CD4-positive, alpha-beta T cell treated with Interleukin-1 beta for 1 hour (primary cell): ENCODE measurements at places on chromosomes 12 and 14.

DNA sequence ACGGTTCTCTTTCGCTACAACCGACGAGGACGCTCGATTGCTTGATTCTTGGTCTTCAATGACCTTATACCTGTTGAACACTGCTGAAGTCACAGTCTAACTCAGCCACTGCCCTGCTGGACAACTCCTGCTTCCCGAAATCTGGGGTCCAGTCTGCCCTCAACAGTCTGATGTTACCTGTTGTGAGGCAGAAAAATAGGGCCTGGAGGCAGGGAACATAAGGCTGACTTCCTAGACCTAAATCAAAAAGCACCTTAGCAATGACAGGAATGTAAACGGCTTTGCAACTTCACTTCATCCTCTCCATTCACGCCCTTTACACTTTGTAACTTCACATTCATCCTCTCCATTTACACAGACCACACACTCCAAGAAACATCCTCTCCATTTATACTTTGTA, 597 bp upstream of the GLTP start:
- DNase-seq, result no peak

DNA sequence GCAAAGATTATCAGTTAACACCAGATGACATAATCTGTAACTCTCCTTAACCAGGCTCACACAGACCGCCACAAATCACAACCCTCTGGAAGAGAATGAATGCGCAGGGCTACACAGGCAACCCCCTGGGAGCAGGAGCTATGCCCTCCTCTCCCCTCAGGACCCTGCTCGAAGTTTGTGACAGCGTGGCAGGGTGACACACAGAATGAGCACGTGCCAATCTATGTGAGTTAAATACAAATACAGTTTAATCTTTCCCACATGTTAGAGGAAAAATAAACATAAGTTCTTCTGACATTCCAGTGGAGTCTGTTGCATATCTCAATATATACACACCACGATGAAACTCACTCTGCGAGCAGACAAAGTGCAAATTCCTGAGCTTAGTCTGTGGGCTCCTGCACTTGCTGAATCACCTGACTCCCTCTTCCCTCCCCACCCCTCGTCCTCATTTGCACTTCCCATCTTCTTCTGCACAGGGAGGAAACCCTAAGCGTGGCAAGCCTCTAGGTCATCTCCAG, 37.6 kb downstream of the BCAT1 start:
- DNase-seq, result no peak

- no peak for DNase-seq
Observed at GRCh38 chr14:59538936-59539335, 37.7 kb downstream of the CCDC175 start.

GRCh38 chr14:62030387-62030786, 268.2 kb downstream of the SNAPC1 start:
- DNase-seq, result no peak

DNA sequence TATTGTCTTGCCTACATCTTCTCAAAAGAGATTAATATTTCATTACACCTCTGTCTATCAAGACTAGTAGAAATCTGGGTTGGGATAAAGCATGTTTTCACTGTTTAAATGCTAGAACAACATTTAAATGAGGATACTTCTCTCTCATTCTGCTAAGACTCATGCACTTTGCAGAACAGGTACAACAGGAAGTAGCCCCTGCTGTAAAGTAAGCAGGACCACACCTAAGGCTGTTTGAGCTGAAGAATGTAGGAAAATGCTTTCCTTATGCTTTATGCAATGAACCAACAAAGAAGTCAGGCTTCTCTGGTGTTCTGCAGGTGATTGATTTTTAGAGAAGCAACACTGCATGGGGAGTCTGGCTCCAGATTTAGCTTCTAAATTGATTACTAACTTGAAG, 89.4 kb downstream of the PAX9 start:
- DNase-seq, result no peak

DNA sequence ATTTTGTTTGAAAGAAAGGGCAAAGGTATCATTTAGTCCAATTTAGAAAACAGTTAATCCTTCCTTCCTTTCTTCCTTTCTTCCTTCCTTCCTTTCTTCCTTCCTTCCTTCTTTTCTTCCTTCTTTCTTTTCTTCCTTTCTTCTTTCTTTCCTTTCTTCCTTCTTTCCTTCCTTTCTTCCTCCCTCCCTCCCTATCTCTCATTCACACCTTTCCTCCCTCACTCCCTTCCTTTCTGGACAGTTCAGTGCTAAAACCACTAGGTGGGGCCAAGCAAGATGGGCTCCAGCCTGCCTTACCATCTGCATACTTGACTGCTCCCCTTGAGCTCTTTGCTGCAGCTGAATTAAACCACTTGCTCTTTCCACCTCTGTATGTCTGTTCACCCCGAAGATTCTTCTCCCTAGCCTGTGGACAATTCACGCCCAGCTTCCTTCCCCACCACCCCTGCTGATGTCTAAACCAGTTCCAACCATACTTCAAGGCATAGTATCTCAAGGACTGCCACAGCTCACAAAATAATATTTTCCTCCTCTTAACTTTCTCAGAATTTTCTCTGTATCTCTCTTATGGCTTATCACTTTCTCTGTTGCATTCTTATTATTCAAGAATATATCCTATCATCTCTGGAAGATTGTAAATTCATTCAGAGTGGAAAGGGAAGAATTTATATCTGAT, 78.0 kb downstream of the DBX2 start:
- no peak for DNase-seq

- no peak for DNase-seq
Observed at GRCh38 chr14:56085471-56085870, 32.7 kb upstream of the PELI2 start.

DNA sequence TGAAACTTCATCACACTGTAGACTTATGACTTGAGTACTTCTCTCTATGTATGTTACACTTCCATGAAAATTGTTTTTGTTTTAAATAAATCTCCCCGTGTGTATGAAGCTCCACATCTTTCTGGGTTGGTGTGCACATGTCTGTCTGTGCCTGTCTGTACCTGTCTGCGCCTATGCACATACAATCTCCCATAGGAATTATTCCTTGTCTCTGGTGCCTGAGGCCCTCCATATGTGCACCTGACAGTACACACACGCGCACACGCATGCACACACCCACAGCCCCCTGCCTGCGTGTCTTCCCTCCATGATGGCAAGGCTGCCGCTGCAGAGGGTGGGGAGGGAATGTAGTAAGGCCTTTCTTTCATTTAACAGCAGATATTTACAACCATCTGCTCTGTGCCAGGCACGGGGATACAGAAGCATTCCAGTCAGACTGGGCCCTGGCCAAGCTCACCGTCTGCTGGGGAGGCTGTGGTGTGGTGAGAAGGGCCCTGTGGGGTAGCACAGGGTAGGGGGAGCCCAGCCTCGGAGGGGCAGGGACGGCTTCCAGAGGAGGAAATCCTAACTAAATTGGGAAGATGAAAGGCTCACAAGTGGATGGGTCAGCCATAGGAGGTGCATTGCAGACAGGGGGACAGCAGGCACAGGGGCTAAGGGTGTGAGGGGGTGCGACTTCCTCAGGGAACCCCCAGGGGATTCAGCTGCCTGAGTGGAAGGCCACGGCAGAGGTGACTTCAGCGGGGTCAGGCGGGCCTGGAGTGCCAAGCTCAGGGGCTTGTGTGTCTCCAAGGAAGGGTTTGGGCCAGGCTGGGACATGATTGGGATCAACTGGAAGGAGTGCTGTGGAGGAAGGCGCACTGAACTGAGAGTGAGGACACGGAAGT, 26.1 kb downstream of the KRT8 start:
- DNase-seq, result no peak

DNA sequence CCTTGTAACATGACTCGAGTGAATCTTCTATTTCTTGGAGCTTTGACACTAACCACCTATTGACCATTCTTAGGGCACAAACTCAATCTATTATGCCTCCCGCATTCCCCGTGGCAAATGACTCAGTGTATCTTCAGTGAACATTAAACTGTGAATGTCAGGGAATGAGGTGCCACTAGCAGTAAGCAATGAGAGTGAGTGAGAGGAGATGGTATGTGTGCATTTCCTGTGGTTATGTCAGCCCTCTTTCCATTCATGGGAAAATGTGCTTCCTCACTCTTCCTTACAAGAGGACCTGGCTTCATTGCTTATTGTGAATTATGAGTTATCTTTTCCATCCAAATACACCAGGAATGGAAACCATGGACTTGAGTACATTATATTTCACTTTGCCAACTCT, 229.2 kb downstream of the EMP1 start:
- DNase-seq, result no peak

DNA sequence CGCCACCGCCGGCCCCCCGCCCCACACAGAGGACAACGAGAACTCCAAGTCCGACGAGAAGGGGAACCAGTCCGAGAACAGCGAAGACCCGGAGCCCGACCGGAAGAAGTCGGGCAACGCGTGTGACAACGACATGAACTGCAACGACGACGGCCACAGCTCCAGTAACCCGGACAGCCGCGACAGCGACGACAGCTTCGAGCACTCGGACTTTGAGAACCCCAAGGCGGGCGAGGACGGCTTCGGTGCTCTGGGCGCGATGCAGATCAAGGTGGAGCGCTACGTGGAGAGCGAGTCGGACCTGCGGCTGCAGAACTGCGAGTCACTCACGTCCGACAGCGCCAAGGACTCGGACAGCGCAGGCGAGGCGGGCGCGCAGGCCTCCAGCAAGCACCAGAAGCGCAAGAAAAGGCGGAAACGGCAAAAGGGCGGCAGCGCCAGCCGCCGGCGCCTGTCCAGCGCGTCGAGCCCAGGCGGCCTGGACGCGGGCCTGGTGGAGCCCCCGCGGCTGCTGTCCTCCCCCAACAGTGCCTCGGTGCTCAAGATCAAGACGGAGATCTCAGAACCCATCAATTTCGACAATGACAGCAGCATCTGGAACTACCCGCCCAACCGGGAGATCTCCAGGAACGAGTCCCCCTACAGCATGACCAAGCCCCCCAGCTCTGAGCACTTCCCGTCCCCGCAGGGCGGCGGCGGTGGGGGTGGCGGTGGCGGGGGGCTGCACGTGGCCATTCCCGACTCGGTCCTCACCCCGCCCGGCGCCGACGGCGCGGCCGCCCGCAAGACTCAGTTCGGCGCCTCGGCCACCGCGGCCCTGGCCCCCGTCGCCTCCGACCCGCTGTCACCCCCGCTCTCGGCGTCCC, 150.9 kb downstream of the EGLN3 start:
- DNase-seq, result no peak

GRCh38 chr14:89187501-89187900, 229.5 kb downstream of the FOXN3 start:
- no peak for DNase-seq

DNA sequence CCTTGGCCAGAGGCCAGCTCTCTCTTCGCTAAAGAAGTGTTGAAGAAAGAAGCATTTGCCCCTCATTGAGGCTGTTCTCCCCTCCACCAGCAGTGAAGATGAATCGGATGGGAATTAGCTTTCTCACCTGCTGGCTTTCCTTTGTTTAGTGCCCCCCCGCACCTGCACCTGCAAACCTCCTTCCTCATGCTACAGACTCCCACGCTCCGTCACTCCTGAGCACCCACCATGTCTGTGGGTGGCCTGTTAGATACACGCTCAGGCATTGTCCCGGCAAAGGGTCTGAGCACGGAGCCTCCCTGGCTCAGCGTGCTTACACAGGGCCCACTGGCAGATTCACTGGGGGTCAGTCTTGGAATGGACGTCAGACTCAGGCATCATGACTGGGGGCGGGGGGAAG, 121.6 kb downstream of the GLT1D1 start:
- no peak for DNase-seq

DNA sequence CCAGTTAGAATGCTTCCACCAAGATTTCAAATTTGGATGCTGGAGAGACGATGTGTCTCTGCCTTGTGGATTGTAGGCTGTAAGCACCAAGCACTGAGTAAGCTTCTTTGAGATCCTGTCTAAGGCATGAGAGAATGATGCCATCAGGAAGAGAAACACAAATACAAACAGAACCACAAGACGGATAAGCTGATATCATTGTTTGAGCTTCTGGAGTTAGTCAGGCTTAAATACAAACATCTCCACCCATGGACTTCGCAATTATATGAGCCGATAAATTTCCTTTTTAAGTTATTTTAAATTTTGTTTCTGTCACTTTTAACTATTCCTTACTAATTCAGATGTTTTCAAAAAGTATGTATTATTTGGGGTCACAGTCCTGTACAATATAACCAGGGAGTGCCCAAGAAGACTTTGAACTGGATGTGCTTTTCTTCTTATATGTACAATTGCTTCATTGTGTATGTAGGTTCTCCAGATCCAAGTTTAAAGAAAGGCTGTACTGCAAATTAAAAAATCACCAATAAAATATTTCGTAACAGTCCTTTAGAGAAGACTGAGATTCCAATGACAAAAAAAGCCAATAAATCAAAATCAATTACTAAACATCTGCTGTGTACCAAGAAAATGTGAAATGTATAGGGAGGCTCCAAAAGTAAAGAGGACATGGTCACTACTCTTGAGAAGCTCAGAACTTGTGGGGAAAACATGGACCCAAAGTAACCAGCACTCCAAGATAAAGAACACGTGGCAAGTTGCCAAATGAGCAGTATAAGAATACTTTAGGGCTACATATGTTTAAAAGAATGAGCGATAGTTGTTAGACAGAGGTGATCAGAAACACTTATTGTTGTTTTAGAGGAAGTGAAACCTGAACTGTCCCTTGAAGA, 274.1 kb downstream of the ADAMTS20 start:
- no peak for DNase-seq

DNA sequence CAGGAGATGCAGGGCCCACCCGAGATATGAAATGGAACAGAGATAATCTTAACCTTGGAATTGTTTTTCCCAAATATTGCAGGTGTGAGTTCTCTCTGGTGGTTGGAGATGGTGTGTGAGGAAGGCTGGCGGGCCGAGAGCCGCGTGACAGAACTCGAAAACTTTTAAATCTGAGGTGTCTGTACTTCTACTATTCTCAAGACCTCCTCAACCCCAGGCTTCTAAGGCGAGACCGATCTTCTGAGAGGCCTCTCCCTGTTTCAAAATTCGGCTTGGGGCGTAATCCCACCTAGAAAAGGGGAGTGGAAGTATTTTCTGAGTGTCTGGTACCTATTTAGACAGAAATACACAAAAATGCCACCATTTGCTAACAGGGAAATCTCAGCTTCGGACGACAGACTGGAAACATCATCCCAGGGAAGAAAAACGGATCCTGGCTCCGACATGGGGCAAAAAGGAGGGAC, 611 bp downstream of the SARNP start:
- DNase-seq, result no peak

GRCh38 chr14:83975841-83976770, 1553.8 kb upstream of the FLRT2 start:
- no peak for DNase-seq

- DNase-seq, result no peak
Observed at GRCh38 chr12:57033431-57033830, 16.5 kb downstream of the MYO1A start.

DNA sequence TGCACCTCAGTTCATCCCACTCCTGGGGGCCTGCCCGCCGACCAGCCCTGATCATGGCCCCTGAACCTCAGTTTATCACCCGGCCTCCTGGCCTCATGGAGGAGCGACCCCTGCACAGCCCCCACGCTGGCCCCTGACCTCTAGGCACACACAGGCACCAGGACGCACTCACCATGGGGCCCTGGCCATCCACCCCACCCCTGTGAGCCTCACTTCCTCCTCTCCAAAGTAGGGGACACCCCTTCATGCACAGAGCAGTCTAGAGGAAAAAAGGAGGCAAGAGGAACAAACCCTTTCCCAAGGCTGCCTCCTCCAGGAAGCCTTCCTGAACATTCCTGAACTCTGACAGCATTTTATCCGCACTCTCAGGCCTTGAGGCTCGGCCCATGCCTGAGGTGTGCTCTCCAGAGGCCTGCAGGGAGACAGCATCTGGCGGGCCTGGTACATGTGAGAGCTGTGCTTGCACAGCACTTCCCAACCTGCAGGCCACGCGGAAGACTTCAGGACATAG, 39.4 kb downstream of the CCNK start:
- DNase-seq, result no peak

- no peak for DNase-seq
Observed at GRCh38 chr14:68018598-68018997, 199.0 kb downstream of the RAD51B start.

- DNase-seq, result no peak
Observed at GRCh38 chr14:57364659-57365450, 25.5 kb upstream of the NAA30 start.
